Non-pigmented ciliary epithelial cell (primary cell): ENCODE measurements at places on chromosomes 13 and 19.

DNA sequence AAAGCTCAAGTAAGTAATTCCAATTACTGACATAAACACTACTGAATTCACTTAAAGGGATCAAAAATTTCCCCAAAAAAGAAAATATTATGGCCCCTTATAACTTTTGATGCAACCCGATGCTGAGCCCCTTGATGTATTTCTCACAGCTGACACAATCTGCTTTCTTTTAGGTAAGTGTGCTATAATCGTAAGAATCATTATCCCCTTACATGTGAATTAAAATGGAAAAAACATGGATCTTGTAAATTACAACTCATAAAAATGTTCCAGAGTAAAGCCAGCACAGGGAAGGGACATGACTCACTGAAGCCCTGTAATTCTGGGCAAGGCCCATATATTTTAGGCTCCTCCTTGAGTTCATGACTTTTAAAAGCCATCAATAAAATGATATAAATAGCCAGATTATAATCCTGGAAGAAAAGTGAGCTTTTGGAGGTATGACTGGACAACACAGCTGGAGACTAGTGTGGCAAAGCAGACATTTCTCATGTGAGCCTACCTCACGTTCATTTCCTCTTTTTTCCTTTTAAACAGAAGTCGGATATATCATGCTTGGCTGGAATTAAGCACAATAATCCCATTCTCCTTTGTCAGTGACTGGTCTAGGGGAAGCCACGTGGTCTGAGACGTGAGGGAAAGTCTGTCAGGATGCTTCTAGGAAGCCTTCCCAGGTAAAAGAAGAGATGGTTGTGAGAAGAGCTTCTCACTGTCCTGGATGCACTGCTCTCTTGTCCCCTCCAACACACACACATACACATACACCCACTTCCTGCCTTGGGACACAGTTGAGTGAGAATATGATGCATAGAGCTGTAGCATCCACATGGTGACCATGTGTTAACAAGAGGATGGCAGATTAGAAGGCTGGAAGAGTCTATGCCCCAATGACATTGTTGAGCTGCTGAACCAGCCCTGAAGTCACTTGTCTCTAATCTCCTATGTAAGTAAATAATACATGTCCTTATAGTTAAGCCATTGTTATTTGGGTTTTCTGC is 165.4 kb downstream of the RGCC start:
- DNase-seq, result no peak

- DNase-seq, result no peak
Measured at GRCh38 chr19:34474233-34474989, 7.1 kb upstream of the WTIP start.

GRCh38 chr13:45021250-45021649 is 31.9 kb downstream of the GPALPP1 start:
- DNase-seq, result peak; percentile 9

- no peak for DNase-seq
Measured at GRCh38 chr19:30092721-30093569, 150.9 kb downstream of the URI1 start.

GRCh38 chr13:24606486-24607170 is 73.6 kb upstream of the ATP12A start:
- no peak for DNase-seq

- peak; percentile 97 for DNase-seq
Measured at GRCh38 chr19:10835754-10836478, at the start of gene TMED1. TMED1 (minus strand) TSS chr19:10836212; CDS start chr19:10836191, 21 bp downstream.

DNA sequence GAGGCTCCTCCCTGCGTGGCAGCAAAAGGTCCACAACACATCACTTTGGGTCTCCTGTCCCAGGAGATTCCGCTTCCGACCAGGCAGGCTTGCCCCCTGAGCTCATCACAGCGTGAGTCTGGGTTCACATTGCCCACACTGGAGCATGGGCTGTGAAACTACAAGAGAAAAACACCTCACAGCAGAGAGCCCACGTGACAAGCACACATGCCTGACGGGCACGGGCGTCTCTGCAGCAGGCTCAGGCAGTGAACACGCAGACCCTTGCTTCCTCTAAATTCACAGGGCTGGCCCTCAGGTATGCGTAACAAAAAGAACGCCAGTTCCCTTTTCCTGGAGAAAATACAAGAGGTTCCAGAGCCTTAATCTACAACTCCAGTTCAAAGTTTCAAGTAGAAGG is 41.9 kb downstream of the RASA3 start:
- DNase-seq, result no peak

DNA sequence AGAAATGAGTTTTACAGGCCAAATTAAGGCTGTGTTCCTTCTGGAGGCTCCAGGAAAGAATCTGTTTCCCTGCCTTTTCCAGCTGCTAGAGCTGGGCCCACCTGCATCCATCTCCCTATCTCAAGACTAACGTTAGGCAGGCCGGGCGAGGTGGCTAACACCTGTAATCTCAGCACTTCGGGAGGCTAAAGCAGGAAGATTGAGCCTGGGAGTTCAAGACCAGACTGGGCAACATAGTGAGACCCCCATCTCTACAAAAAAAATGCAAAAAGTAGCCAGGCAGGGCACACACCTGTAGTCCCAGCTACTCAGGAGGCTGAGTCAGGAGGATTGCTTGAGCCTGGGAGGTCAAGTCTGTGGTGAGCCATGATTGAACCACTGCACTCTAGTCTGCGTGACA is 14.6 kb downstream of the HIF3A start:
- DNase-seq, result no peak

GRCh38 chr13:93859716-93860115 is 619.8 kb downstream of the DCT start:
- peak; percentile 74 for DNase-seq

DNA sequence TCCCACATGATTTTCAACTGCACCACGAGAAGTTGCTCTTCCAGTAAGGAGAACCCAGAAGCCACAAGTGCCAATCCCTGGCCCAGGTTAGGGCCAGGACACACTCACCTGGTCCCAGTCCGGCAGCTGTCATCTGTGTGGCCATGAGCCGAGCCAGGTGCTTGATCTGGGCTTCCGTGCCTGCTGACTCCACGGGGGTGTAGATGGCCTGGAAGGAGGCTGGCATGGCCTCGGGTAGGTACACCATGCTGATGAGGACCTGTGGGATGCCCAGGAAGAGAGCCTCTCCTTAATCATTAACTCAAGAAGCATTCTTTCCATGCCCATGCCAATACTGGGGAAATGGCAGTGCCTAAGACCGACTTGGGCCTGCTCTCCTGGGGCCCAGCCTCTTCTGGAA is 19.9 kb upstream of the RSPH6A start:
- no peak for DNase-seq

DNA sequence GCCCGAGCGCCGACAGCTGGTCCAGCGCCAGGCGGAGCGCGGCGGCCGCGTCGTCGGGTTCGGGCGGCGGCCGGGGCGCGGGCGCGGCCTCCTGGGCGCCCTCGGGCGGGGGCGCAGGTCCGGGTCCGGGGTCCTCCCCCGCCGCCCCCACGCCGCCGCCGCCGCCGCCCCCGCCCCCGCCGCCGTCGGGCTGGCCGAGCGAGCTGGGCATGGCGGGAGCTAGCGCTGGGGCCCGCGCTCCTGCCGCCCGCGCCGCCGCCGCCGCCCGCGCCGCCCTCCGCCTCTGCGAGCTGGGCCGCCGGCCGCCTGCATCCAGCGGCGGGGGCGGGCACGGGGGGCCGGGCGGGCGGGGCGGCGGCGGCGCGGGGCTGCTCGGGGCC is 287 bp downstream of the MEX3D start:
- no peak for DNase-seq

DNA sequence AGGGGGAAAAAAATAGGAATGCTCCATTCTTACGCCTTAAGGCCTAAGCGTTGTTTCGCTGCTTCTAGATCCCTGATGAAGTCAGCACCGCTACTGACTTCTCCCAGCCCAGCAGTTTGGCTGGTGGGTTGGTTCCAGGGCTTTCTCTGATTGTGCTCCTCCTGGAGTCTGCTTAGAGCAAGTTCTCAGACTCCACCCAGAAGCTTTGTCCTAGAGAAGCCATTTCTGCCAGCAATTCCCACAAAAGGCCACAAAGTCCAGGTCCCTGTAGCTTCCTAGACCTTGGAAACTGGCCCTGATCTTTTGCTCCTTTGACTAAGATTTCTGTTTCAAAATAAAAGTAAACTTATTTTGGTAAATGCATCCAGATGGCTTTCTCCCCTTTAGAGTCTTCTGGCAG is 65.4 kb downstream of the KCTD12 start:
- no peak for DNase-seq
